Fibroblast of pulmonary artery (primary cell): ENCODE measurements at places on chromosomes 4 and X.

DNA sequence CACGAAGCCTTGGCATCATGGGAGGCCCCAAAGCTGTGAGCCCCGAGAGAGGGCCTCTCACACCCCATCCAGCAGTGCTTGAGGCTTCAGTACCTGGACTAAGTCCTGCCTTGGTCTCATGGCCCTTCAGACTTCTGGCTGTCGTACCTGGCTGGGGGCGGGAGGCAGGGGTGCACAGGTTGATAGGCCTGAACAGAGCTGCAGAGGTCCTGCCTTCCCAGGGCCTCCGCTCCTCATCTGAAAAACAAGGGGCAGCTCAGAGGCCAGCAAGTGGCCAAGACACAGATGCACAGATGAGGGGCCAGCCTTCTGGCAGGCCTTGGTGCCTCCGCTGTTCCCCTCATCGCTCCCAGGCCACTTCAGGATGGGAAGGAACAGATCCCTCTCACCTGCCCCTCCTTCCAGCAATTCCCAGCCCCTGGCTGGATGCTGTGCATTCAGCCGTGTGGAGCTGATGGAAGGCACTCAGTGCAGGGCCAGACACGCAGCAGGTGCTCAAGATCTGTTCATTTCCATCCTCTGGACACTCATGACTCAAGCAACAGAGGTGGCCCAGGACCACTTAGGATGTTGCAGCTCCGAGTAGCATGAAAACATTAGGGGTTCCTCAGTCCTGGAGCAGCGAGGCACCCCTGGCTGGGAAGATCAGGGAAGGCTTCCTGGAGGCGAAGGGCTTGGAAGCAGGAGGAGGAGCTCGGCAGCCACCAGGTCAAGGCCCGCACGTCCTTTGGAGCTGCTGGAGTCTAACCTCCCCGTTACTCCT, 1.4 kb downstream of the ZNF185 start:
- no peak for DNase-seq

- no peak for DNase-seq
Measured at GRCh38 chrX:1883772-1884171, 268.9 kb downstream of the ASMT start.

- DNase-seq = no peak
Measured at GRCh38 chr4:1283711-1284110, 6.0 kb upstream of the MAEA start.

GRCh38 chr4:146472404-146472803, 49.3 kb downstream of the SLC10A7 start:
- no peak for DNase-seq

DNA sequence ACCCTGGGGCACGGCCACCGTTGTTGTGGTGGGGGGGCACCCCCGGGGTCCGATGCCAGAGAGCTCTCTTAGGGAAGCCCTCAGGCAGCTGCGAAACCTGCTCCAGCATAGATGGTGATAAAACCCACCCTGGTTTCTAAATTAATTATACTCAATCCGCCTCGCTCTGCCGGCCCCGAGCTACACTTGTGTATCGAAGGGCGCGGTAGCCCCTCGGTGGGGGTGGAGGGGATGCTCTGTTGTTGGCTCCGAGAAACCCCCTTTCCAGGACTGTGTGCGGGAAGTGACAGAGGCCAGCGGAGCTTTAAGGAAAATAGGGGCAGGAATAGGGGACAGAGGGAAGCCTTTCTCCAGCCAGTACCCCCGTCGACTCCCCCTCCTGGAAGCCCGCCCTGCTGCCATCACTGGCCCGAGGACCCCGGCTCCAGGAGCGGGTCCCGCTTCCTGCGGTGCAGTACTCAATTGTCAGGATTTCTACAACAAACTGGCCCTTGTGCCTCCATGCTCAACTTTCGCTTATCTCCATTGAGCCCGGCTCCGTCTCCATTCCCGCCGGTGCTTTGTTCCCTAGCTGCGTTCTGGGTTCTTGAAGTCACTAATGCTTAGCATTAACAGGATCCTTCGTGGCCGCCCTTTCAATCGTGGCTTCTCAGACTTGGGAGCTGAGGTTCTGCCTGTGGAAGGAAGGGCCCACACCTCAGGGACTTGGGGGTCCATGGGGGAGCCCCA, 408.2 kb downstream of the BCOR start:
- DNase-seq = no peak

DNA sequence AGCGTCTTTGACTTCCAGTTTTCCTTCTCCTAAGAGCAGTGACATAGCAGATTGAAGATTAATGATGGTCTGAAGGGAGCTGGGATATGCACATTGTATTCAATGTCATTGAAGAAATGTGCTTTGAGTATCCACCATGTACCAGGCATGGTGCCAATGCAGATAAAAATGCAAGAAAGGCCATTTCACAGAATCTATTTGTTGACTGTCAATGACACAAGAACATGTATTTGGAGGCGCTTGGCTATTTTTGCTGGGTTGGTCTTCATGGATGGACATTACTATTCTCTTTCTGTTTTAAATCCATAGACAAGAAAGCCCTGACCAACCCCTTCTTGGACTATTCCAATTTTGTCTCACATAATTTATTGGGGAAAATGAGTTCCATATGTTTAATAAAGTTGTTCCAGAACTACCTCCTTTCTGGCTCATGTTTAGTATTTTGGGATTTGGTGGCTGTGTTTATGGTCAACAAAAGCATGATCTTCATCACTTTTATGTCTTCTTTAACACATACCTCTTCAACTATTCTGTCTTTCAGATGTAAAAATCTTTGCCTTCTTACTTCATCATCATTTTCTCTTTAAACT, 174.5 kb downstream of the CPE start:
- DNase-seq = no peak

DNA sequence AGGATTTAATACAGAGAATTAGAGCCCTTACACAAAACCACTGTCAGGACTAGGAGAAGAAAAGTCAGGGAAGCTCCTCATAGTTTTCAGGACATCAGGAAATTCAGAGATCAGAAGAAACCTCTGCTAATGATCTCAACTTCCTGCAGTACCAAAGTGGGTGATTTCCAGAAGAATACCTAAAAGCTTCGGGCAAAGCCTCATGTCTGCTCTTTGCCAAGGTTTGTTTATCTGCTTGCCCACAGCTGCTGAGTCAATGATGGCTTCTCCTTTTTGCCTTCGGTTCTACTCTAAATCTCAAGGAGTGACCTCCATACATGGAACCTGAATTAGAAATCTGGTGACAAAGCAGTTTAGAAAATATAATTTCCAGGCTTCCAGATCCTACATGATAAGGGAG, 68.4 kb downstream of the USP38 start:
- peak; percentile 4 for DNase-seq

- no peak for DNase-seq
Measured at GRCh38 chr4:10593130-10593529, 91.4 kb downstream of the CLNK start.

GRCh38 chr4:8747467-8748235, 124.0 kb downstream of the HMX1 start:
- DNase-seq = no peak

GRCh38 chrX:74613370-74614092, 893 bp downstream of the RLIM start:
- DNase-seq = peak; percentile 52

DNA sequence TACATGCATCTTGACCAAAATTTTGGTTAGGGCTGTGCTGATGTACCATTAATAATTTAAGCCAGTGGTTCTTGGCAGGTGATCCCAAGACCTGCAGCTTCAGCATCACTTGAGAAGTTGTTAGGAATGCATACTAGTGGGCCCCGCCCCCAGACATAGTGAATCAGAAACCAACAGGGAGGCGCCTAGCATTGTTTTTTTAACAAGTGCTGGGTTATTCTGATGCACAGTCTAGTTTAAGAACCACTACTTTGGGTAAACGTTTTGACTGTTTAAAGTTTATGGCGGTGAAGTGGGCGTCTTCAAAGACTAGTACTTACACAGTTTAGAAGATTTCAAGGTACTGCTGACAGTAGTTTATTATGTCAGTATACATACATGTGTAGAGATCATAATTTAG, 23.6 kb downstream of the FAM199X start:
- DNase-seq = no peak

DNA sequence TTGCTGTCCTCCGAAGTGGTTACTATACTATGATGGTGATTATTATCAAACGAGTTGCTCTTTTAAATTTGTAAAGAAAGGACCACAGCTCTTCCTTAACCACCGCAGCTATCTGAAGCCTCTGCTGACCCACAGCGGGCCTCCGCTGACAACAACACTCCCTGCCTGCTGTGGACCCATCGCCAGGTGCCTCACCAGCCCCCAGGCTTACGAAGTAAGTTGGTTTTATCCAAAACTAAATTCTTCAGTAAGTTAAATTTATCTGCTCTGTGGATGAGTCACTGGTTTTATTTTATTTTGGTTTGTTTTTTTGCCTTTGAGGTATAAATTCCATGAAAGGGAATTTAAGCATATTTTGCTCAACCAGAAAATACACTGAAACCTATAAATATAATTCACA, 54.7 kb downstream of the SLC9A6 start:
- no peak for DNase-seq

DNA sequence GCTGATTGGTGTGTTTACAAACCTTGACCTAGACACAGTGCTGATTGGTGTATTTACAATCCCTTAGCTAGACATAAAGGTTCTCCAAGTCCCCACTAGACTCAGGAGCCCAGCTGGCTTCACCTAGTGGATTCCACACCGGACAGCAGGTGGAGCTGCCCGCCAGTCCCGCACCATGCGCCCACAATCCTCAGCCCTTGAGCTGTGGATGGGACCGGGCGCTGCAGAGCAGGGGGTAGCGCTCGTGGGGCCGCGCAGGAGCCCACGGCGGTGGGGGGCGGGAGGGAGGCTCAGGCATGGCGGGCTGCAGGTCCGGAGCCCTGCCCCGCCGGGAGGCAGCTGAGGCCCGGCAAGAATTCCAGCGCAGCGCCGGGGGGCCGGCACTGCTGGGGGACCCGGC, 30.7 kb downstream of the MEPE start:
- no peak for DNase-seq

- DNase-seq = peak; percentile 35
Measured at GRCh38 chrX:30635630-30636029, 17.6 kb upstream of the GK start.

DNA sequence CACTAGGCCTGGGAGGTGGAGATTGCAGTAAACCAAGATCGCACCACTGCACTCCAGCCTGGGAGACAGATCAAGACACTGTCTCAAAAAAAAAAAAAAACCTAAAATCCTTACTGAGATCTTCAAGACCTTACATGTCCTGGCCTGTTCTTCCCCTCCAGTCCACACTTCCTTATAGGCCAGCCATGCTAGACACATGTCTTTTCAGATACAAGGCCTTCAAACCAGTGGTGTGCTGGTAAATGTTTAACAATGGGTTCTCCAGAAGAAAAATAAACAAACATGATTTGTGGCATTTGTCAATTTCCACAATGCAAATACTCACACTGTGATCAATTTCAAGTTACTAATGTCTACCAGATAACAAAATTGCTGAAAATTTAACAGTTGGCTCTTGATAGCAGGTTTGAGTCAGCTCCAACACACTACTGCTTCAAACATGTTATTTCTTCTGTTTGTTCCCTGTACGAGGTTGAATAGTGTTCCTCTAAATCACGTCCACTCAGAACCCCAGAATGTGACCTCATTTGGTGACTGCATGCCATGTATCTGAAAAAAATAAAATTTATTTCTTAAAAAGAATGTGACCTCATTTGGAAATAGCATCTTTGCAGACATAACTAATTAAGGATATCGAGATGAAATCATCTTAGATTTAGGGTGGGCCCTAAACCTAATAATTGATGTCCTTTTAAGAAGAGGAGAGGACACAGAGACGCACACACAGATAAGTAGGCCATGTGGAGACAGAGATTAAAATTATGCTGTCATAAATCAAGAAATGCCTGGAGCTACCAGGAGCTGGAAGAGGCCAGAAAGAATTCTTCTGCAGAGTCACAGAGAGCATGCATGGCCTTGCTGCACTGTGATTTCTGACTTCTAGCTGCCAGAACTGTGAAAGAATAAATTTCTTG, 144.4 kb downstream of the ZNF674 start:
- DNase-seq = no peak

GRCh38 chr4:114615435-114615834, 16.8 kb downstream of the UGT8 start:
- DNase-seq = no peak

- DNase-seq = no peak
Measured at GRCh38 chr4:39505581-39505980, 21.7 kb downstream of the UGDH start.

DNA sequence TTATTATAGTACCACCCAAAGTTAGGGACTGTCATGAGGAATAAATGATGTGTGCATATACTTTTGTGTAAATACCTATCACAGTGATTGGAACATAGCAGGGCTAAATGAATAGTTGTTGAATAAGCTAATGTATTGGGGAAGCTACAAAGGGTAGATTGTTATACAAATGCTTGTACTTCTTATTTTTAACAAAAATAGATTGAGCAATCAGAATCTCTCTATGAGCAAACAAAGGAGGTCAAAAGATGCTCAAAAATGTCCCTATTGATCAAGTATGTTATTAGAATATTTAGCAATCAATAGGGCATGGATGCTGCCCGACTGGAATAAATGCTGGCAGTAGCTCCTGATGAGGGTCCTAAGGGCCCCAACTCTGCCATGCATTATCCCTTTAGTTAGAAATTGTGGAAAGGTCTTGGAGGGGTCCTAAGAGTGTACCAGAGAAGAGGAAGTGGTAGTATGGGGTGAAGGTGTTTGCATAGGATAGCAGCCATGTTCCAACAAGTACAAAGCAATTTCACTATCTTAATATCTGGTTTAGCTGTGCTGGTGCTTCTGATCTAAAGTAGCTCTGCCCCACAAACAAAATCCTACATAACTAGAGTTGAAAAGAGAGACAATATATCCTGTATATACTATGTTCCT, 33.1 kb upstream of the TAPT1 start:
- no peak for DNase-seq

GRCh38 chr4:8269535-8270417, at the start of gene HTRA3:
HTRA3 (plus strand) TSS chr4:8269754; CDS start chr4:8269969, 215 bp downstream.
- peak; percentile 64 for DNase-seq
